ENCODE measurements at places on chromosomes 13 and 19.

DNA sequence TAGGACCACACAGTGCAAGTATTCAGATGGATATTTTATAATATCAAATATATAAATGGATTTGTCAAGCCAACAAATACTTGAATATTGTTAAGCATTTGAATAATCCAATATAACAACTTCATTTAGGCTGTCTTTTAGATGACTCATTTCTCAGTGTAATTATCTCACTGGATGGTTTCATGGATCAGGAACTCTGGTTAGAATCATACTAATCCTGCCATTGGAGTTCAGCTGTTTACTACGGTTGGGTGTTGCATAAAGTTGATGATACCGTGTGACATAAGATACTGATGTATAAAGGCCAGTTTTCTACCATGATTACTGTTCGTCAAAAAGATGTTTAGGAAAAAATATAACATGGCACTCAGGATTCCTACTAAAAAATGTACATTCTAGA, 196.3 kb downstream of the TSHZ3 start:
- no peak for DNase-seq

- DNase-seq = no peak
Observed at GRCh38 chr13:21436582-21436981, 22.5 kb downstream of the ZDHHC20 start.

DNA sequence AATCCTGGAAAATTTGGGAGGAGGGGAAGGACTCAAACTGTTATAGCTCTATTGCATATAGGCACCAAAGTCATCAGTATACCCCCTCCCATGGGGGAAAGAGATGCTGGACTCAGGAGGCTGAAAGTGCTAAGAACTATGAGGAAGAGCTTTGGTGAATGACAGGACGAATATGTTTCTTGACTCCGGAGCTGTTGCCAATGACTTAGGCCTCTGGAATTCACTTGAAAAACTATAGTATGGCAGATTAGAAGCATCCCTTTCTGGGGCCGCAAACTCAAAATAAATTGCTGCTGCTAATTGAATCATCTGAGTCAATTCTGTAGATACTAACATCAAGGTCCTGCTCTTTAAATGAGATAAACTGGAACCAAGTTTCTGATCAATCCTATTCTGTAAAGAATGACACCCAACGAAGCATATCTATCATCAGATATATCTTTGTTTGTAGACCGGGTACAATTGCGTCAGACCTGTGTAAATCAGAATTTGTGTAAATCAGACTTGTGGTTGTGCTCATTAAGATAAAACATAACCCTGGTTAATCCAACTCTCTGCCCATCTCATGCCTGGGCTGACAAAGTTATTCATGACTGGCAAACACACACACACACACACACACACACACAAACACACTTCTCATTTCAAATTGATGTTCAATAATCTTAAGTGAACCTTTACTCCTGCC, 1793.8 kb upstream of the PCDH20 start:
- DNase-seq = no peak

GRCh38 chr13:38542601-38543000, 144.3 kb upstream of the FREM2 start:
- no peak for DNase-seq

DNA sequence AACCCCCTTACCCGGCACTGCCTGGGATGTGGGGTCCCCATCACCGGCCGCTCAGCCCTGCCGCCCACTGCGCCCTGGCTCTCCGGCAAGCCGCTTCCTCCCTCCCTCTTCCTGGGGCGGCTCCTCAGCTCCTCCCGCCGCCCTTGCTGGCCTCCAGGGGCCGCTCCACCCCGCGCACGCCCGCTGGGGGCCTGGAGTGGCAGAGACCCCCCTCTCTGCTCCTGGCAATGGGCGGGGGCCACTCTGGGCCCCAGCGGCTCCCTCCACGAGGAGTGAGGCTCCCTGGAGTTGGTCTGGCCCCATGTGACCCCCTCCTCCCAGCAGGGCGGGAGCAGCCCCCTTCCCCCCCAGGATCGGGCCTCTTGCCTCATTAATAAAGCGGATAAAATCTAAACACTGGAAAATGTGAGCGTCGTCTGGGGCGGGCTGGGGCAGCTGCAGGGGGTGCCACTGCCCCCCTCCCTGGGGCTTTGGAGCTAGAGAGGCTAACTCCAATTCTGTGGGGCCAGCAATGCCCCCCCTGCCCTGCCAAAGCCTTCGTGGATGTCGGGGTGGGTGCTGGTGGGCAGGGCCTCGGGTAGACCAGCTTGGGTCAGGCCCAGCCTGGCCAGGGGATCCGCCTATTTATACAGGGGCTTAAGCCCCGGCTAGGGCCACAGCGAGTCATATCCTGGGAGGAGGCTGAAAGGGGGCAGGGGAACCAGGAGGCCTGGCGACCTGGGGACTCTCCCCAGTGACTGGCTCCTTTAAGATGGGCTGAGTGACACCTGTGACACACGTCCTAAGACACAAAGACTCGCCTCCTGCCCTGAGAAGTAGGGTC, at the start of gene PTGER1:
Gene PTGER1, minus strand, starts transcription at position 104 of the 823 bp plus-strand sequence. CDS start 1,034 bp downstream, outside the sequence.
- DNase-seq = no peak

DNA sequence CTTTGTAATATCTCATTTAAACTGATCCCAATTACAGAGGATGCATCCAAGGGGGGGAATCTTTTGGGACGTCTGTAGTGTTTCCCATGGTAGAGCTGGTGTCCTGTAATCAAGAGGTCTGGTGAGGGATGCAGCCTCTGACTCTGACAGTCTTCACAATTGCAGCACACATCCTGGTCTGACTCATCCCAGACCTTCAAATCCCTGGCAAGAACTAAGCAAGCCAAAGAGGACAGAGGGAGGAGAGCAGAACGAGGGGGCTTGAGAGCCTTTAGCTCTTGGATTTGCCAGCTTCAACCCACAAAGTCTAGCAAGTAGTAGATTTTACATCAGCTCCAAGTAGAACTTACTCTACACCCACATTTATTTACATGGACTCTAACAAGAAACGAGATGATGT, 17.3 kb upstream of the FCGBP start:
- no peak for DNase-seq

GRCh38 chr13:47901441-47901840, 99.6 kb downstream of the SUCLA2 start:
- no peak for DNase-seq

GRCh38 chr13:66748712-66749111, 481.4 kb downstream of the PCDH9 start:
- DNase-seq = no peak

Measured in DMS 273 treated with DMSO at 0.1 percent for 48 hours (cell line).